ENCODE measurements at places on chromosomes 1 and 21.

- no peak for DNase-seq
Measured at GRCh38 chr1:40905061-40905460, 42.9 kb upstream of the CITED4 start.

GRCh38 chr1:17966341-17966740 lies 141.3 kb upstream of the IGSF21 start:
- DNase-seq: no peak

DNA sequence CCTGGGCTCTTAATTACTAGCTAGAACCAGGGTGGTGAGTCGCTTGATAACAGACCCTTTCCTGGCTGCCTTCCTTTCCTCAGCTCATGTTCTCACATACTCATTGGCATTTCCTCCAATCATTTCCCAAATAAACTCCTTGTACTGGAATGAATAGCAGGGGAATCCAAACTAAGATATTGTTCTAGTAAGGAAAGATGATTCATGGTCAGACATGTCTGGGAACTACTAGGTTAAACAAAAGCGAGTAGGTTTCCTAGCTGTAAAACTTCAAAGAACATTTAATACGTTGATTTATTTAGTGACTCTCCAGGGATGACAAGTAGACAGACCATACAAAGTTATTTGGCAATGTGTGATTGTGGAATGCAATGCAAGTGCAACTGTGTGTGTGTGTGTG lies 121.2 kb upstream of the KCNJ6 start:
- no peak for DNase-seq

DNA sequence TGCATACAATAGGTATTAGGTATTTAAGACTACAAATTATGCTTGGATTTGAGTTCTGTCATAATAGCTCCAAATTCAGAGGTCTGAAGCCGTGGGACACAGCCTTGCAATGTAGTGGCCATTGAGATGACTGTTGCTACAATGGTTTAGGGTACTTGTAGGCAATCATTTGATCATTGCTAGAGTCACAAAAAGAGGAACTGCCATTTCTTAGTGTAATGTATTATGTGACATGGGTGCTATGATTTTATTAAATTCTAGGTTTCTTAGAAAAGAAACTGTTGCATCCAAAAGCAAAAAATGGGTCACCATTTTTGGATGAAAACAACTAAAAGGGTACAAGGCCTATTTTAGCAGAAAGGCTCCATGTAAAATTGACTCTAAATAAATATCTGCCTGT lies 129.9 kb upstream of the ZNF644 start:
- DNase-seq: no peak

DNA sequence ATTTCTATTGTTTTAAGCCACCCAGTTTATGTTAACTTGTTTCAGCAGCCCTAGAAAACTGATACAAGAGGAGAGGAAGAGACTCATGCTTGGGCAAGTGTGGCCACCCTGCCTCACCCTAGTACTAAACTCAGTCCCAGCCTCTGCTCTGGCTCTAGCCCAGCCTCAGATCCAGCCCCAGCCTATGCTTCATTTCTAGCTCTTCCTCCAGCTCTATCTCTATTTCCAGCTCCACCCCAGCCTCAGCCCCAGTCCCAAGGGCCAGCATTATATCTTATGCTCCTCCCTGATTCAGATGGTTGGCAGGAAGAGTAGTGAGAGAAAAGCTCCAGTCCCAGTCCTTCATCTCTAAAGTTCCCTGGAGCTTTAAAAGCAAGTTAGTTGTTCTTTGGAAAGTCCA lies 535.5 kb downstream of the PTPRC start:
- DNase-seq: no peak

- DNase-seq: no peak
Measured at GRCh38 chr1:22402356-22403053, 49.1 kb upstream of the ZBTB40 start.

GRCh38 chr1:25732821-25733220 lies 67.2 kb upstream of the SELENON start:
- DNase-seq: no peak

GRCh38 chr1:155256058-155256852 lies 972 bp upstream of the ENTREP3 start:
- no peak for DNase-seq

DNA sequence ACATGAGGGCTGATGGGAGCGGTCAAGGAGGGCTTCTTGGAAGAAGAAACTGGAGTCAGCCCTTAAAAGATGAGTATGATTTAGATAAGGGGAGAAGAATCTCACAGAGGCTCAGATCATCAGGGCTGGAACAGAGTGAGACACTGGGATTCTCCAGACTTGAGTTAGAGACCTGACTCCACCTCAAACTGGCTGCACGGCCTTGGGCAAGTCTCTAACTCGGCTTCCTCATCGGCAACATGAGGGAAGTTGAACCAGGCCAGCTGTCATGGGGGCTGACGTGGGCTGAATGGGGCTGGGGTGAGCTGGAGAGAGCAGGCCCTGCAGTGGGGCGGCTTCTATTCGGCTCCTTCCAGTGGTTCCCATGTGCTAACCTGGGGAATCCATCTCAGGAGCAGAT lies 2.5 kb downstream of the C1QC start:
- DNase-seq: no peak

- no peak for DNase-seq
Measured at GRCh38 chr1:235669277-235669676, 19.7 kb upstream of the GNG4 start.

DNA sequence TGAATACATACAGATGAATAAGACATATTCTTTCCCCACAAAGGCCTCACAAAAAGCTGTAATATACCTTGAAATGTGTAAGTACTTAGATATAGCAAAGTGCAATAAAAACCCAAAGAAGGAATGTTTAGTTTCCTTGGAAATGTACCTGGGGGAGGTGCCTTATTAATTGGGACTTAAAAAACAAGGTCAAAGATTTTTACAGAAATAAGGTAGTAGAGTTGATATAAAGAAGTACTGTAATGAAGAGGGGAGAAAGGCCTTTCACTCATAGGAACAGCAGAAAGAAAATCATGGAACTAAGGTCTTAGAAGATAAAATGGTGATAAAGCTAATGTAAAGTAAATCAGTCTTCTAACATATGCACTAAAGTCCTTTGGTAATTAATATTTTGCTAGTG lies 153.9 kb upstream of the B3GALT2 start:
- DNase-seq: no peak

DNA sequence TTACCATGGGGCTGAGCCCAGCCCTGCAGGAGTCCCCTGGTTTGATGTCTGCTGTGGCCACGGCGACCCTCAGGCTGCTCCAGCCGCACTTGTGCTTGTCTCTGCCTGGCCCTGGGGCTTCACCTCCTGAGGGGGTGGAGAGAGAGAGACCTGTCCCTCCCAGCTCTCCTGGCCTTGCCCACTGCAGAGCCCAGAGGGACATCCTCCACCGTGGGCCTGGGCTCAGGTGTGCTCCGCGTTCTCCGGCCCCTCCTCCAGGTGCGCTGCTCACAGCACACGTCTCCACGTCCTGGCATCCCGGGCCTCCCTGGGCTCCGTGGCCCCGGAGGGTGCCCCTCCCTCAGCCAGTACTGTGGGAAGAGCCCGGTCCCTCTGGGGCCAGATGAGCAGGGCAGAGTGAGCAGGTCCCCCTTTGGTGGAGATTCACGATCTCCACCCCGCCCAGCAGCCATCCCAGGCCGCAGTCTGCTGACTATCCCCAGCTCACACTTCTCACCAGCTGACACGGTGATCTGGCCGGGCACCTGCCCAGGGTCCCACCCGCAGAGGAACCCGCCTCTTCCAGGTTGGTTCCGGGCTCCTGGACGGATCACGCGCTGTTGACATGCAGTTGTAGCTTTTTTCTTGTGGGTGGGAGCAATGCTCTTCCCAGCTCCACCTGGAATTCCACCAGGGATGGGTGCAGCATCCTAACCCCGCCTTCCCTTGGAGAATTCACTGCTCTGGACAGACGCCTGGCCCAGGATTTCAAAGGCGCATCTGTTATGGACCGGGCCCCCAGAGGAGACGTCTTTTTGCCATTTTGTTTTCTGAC lies 41.8 kb upstream of the POFUT2 start:
- no peak for DNase-seq
